Activated B cell treated with CpG ODN at 0.5 μM for 24 hours (primary cell): ENCODE measurements at places on chromosomes 16 and 17.

GRCh38 chr17:13765701-13766100, 164.0 kb upstream of the HS3ST3A1 start:
- no peak for DNase-seq

DNA sequence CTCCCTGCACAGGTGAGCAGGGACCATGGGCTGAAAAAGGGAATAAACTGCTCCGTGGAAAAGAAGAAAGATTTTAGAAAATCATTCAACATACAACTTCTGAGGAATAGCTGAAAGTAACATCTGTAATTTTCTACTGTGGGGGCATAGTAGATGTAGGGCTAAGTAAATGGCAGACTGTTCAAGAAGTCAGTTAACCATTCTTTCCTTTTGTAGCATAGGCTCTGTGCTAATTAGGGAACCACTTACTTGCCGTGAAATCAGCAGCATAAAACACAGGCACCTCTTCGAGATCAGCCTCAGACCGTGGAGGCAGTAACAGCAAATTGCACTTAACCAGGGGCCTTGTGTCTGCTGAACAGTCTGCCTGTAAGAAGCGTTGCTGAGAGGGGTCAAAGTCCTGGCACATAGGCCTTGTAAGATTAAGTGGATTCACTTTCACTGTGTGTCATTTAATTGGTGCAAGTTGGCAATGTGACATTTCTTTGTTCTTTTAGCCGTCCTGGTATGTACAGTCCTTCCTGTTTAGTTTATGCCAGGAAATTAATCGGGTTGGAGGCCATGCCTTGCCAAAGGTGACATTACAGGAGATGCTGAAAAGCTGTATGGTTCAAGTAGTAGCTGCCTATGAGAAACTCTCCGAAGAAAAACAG, 10.4 kb downstream of the COG1 start:
- no peak for DNase-seq

DNA sequence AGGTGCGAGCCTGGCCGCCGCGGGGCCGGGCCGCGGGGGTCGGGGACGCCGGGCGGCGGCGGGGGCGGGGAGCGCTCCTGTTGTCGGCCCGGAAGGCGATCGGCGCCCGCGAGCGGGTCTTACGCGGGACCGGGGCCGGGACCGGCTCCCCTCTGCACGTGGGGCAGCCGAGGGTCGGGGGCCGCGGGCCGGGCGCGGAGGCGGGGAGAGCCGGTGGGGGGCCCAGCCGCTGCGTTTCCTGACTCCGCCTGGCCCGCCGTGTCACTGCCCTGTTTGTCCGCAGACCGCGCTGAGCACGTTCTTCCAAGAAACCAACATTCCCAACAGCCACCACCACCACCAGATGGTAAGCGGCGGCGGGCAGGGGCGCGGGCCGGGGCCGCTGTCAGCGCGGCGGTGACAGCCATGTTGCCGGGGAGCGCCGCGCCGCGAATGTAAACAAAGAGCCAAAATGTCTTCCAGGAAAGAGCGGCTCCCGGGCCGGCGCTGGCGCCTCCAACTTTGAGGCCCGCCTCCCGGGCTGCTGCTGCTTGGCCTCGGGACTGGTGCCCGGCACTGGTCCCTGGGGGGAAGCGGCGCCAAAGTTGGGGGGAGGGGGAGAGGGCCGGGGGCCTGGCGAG, 586 bp downstream of the UBALD2 start:
- no peak for DNase-seq

- no peak for DNase-seq
Measured at GRCh38 chr17:28327709-28328108, 7.6 kb downstream of the IFT20 start.

- no peak for DNase-seq
Measured at GRCh38 chr16:75000481-75001081, 1.8 kb downstream of the ZNRF1 start.

- no peak for DNase-seq
Measured at GRCh38 chr17:48626245-48627117, at the start of gene HOXB9. TSS of gene HOXB9 (minus strand) at chr17:48626358. CDS start at chr17:48626269, 89 bp downstream.

GRCh38 chr17:1112875-1113274, 66.9 kb downstream of the ABR start:
- no peak for DNase-seq
